GM20000 (cell line): ENCODE measurements at places on chromosomes 6 and 20.

DNA sequence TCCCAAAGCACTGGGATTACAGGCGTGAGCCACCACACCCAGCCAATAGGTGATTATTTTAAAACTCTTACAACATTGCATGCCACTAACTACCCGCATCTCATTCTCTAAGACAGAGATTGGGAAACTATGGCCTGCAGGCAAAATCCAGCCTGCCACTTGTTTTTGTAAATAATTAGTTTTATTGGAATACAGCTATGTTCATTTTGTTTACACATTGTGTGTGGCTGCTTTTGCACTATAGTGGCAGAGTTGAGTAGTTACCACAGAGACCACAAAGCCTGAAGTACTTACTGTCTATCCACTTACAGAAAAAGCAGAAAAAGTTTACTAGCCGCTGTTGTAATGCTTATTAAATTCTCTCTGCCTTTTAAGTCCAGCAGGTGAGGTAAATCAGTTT is 16.4 kb upstream of the PKIG start:
- no peak for DNase-seq

GRCh38 chr6:112478036-112478435 is 130.9 kb downstream of the RFPL4B start:
- DNase-seq, result no peak

DNA sequence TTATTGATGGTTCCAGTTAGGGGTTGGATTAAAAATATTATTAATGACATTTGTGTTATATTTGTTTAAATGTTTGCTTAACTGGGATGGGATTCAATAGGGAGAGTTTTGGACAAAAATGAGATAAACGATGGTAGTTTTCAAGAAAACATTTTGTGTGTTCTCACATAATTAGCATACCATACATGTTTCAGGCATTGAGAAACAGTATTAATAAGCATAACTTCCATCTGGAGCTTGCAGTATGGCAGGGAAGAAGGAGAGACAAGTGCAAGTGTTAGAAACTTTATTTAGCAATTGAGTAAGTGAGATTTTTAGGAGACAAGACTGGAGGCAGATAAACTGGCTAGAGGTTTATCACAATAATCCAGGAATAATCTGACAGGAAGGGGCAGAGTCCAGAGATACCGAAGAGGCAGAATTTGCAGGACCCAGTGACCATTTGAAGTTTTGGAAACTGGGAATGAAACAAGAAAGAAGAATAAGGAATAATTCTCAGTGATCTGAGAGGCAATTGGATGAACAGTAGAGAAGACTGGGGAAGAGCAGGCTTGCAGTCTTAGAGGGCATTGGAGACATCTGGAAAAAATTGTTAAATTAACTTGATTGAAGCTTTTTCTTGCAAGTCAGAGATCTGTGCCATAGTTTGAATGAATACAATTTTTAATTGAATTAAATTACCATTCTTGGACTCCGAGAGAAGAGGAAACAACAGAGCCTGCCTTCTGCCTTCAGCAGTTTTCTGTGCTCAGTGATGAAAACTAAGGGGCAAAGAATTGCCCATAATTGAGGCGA is 73.0 kb upstream of the PTCHD4 start:
- no peak for DNase-seq

DNA sequence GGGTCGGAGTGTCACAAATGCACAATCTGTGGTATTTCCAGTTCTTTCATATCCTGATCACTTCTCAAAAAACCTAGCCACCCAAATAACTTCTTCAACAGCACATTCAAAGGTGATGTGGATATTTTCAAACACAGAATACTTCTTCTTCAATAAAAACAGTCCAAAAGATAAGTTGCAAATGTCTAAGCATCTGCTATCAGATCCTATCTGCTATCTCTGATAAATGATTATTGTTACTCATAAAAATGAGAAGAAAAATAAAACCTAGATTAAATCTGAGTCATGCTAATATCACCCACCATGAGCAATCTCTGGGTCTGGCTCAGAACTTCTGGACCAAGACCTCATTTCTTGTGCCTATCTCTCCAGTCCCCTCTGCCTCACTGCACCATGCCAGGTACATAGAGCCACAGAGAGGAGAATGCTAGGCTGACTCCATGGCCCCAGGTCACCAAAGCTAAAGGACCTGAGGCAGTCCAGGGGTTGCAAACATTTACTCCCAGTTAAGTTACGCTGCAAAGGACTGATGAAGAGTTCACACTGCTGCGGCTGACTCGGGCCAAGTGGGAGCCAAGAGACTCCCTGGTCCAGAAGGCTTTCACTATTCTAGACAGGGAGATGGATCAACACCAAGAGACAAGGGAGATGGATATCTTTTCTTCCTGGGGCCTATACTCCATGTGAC is 101.4 kb downstream of the KIF13A start:
- no peak for DNase-seq

DNA sequence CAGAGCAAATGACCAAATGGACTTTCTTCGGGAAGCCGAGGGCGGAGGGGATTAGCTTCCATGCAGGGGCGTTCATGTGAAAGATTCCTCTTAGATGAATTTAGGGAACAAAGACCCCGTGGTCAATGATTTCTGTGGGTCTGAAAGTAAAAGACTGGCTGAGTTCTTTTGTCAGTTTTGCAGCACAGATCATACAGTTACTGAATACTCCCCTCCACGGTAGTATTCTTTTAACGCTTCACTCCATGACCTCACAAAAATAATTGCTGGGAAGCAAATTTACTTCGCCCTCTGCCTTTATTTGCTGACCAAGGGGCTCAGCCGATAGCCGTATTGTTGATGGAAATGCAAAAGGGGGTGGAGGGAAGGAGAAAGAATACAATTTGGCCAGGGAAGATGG is 86.0 kb upstream of the SALL4 start:
- DNase-seq, result no peak

GRCh38 chr6:76124018-76124417 is 51.6 kb upstream of the IMPG1 start:
- DNase-seq, result no peak

DNA sequence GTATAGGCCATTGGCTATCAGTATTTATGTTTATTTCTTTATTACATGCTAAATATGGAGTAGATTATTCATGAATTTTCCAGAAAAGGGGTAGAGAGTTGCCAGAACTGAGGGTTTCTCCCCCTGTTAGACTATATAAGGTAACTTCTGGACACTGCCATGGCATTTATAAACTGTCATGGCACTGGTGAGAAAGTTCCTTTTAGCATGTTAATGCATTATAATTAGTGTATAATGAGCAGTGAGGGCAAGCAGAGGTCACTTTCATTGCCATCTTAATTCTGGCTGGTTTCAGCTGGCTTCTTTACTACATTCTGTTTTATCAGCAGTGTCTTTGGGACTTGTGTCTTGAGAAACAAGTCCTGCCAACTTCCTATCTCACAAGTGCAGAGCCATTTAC is 220.0 kb upstream of the CNR1 start:
- DNase-seq, result no peak

DNA sequence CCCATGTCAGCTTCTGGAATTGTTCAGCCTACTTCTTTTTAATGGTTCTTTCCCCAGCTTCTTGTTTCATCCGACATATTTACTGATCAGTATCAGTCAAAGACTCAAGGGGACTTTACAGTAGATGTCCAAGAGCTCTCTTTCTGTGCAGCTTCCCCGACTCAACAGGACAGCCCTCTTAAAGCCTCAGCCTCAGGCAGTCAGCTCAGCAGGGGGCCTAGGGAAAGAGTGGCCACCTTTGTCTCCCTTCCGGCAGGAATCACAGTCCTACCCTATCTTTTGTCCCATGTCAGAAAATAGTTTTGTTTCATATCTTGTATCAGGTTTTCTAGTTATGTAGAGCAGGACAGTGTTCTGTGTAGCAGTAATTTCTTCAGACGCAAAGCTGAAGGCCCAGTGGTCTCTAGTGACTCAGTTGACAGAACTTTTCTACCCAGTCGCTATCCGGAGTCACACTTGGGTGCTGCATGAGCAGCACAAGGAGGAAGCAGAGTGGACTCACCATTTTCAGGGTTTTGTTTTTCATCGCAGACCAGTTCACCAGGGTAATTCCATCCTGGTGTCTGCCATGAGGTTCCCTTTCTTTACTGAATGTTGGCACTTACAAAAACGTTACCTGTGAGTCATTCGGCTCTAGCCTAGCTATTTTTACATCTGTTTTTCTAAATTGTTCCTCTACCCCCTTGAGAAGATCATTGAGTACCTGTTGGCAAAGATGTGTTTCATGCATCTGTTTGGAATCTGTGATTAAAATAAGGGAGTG is 47.7 kb downstream of the SPATA2 start:
- DNase-seq, result no peak

- no peak for DNase-seq
Measured at GRCh38 chr6:155936127-155936526, 480.5 kb upstream of the NOX3 start.

DNA sequence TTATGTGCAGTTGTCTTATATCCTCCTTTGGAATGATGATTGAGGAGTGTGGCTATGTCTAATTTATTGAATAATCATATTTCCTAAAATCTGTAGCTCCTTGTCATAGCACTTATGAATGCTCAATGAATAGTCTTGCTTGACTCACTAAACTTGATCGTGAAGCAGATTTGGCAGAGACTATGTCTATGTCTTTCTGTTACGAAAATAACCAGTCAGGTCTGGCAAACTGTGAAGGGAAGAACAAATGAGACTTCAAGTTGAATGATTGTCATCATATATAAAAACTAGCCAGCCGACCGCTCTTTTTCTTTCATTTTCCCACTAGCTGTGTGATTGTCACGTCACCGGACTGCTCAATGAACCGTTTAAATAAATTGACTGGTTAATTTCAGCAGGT is 1303.9 kb upstream of the GJE1 start:
- DNase-seq, result no peak

GRCh38 chr20:40663991-40664880 is 24.8 kb downstream of the MAFB start:
- no peak for DNase-seq

GRCh38 chr6:3868544-3868943 is 19.4 kb downstream of the FAM50B start:
- no peak for DNase-seq

- no peak for DNase-seq
Measured at GRCh38 chr6:15427331-15428070, 181.6 kb downstream of the JARID2 start.

DNA sequence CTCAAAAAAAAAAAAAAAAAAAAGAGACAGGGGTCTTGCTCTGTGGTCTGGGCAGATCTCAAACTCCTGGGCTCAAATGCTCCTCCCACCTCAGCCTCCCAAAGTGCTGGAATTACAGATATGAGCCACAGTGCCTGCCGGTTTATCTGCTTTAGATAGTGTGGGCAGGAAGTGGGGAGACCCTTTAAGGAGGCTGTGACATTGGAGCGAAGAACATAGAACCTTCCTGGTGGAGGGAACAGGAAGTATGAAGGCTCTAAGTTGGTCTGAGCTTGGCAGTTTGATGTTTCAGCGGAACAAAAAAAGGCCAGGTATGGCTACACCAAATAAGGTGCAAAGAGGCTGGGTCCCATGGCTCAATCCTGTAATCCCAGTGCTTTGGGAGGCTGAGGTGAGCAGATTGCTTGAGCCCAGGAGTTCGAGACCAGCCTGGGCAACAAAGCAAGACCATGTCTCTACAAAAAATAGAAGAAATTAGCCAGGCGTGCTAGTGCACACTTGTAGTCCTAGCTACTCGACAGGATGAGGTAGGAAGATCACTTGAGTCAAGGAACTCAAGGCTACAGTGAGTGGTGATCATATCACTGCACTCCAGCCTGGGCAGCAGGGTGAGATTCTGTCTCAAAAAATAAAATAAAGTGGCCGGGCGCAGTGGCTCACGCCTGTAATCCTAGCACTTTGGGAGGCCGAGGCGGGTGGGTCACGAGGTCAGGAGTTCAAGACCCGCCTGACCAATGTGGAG is 8.7 kb upstream of the ZMYND8 start:
- no peak for DNase-seq

DNA sequence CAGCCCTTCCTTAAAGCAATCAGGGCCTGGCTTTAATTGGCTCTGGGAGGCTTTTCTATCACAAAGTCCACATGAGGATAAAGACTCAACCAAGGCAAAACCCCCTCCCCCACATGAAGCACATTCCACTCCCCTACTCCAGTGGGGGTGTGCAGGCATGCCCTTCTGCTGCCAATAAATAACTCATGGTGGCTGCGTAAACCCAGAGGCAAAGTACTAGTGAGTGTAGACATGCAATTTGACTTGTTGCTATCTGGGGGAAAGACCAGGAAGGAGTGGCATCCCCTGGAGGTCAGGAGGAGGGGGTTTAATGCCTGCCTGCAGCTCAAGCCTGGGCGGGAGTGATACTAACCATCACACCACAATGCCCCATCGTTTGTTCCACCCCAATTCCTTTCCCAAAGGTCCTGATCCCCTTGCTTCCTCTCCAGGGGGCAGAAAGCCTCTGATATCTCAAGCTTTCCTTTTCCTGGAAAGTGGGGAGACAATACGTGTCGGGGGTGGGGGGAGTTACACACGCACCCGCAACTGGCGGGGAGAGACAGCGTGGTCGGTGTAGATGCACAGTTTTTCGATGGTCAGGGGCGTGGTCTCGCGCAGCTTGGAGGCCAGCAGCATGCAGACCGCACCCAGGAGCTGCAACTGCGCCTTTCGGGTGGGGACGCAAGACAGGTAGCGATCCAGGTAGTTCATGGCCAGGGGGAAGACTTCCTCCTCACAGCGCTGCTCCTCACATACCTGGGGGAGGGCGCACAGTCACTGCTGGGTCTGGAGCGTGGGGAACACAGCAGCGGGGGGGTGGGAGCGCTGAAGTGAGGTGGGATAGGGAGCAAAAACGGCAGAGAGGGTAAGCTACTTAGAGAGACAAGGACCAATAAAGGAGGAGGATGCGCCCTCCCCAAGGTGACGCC is 1.5 kb downstream of the CCND3 start:
- no peak for DNase-seq

- DNase-seq, result no peak
Measured at GRCh38 chr20:33262658-33263065, 20.4 kb upstream of the BPIFB1 start.

DNA sequence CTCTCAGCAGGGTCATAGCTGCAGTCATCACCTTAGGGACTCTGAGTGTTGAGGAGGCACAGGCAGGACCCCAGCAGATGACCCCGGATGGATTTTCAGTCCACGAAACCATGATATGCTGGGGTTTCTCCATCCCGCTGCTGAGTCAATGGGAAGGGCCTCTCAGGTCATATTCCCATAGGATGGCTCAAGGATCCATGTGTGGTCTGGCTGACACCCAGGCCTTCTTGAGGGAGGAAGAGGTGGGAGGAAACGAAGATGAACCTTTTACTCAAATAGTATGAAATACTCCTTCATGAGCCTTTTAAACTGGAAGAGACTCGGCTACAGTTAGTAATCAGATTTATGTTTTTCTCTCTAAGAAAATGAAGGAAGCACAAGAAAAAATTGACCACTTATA is 10.3 kb upstream of the RALY start:
- DNase-seq, result no peak

GRCh38 chr20:11090751-11091150 is 417.0 kb upstream of the JAG1 start:
- no peak for DNase-seq

- DNase-seq, result no peak
Measured at GRCh38 chr6:63525186-63525878, 46.9 kb upstream of the LOC128125822 start.
